ENCODE measurements at places on chromosomes 12 and 14.
A peak's percentile ranks its signal among the peaks of the same experiment; 100 is the strongest.

DNA sequence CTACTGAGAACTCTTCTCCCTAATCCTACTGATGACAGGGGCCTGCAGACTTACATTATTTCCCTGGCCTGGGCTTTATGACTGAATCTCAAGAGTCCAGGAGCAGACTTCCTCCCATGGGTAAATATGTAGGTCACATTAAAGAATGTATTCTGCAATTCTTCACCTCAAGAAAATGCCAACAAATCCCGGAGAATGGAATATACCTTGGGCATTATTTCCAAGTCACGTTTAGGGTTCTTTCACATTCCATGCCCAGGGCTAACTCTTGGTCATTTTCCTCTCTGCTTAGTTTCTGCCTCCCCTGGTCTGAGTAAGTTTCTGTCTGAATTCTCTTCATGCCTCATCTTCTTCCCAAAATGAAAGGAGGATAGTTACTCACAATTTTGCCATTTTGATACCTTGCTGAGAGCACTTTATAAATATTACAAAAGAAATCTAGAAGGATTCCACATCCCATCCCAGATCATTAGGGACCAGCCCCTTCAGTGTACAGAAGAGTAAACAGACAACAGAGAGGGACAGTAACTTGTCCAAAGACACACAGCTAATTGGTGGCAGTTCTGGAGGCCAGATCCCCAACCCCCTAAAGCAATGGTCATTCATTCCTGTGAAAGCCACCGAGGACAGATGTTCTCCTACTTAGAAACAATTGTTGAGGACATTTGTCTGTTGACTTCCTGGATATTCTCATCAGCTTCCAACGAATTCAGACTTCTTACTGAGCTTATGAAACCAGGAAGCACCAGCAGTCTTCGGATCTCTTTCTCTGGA is 605 bp downstream of the PAH start:
- peaks cover 23% of the 10 kb centered on the region for H3K27me3 ChIP-seq
- H3K4me1 ChIP-seq: peaks cover 9% of the 10 kb centered on the region
- DNase-seq: no peak

GRCh38 chr12:20722142-20722541 is 27.0 kb downstream of the SLCO1C1 start:
- H3K4me1 ChIP-seq: no peaks in the 10 kb centered on the region
- no peak overlapping the region for H3K4me3 ChIP-seq

DNA sequence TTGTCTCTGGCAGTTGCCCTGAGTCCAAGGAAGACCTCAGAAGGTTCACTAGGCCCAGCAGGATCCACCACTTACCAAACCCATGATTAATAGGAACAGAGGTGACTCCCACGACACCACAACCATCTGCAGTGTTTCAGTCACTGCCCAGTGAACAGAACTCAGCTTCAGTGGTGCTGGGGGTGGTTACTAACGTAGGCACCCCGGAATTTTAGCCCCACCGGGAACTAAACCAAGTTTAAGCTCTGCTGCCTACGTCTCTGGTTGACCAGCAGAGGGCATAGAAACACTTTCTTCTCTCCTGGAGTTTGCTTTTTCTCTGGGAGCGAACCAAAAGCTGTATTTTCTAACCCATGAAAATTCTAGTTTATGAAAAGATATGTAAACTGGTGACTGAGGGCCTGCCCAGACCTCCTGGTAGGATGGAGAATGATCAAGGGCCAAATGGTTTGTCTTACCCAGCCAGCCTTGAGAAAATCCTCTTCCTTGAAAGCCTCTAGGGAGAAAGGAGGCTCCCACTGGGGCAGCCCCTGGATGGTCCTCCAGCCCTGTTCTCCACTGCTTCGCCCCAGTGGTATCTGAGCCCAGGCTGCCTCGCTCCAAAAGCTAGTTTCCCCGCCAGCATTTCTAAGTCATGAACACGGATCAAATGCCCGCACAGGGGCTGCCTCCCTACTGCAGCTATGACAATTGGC is 379.8 kb downstream of the DPF3 start:
- H3K4me1 ChIP-seq: peaks cover 28% of the 10 kb centered on the region
- H3K4me3 ChIP-seq: no peak overlapping the region
- DNase-seq: no peak
- H3K27ac ChIP-seq: no peak overlapping the region
- no peaks in the 10 kb centered on the region for H3K27me3 ChIP-seq
- no peaks in the 10 kb centered on the region for H3K36me3 ChIP-seq

DNA sequence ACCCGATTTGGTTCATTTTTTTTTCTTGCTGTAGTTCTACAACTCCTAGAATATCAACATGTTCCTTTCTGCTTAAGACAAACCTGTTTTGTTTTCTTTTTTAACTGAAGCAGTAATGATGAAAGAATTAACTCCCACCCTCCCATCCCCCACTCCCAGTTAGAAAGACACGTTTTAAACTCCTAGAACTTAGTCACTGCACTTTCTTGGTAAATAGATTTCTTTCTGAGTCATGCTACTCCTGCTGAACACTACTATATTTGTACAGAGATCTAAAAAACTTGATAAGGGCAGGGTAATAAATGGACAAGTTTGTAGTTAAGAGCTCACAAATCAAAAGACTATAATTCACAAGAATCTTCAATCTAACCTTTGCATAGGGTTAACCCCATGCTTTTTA is 118.9 kb upstream of the PTPRB start:
- DNase-seq: no peak
- H3K4me3 ChIP-seq: no peak overlapping the region
- no peaks in the 10 kb centered on the region for H3K36me3 ChIP-seq
- H3K27me3 ChIP-seq: peaks cover 11% of the 10 kb centered on the region
- H3K4me1 ChIP-seq: no peaks in the 10 kb centered on the region

DNA sequence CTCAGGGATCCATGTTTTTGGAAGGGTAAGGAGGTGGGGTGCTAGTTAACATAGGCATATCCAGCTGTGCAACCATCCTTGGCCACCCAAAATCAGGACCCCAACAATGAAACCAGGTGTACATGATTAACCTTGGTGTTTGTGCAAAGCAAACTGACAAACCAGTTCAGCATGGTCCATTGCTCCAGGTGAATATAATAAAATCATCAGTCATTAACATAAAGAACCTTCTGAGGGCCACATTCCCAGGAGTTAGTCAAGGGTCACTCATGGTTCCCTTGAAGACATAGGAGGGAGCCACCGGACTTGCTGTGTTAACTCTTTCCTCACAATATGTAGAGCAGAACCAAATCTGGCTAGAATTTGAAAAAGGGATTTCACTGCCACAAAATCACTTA is 17.8 kb downstream of the SLC38A2 start:
- H3K27ac ChIP-seq: no peak overlapping the region
- H3K36me3 ChIP-seq: peaks cover 22% of the 10 kb centered on the region
- H3K4me1 ChIP-seq: peaks cover 7% of the 10 kb centered on the region
- no peak overlapping the region for H3K4me3 ChIP-seq

DNA sequence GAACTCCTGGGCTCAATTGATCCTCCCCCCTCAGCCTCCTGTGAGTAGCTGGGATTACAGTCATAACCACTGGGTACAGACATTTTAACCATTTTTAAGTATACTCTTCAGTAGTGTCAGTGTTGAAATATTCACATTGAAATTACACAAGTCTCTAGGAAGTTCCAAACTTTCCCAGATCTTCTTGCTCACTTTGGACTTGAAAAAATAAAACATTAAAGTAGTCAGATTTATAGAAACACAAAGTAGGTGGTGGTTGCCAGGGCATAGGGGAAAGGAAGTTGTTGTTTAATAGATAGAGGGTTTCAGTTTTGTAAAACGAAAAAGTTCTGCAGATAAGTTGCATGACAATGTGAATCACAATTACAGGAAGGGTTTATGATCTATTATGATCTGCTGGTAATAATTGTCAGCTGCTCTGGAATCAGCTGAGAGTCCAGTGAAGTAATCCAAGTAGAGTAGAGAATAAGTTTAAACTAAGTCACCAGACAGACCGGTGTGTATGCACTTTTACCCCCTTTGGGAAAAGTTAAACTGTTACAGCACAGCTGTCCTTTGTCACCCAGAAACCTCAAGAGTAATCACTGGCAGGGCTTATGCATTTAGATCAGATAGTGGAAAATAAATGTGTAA is 27.4 kb downstream of the PCNX1 start:
- peaks cover 48% of the 10 kb centered on the region for H3K4me1 ChIP-seq
- DNase-seq: no peak
- peaks cover 7% of the 10 kb centered on the region for H3K36me3 ChIP-seq

DNA sequence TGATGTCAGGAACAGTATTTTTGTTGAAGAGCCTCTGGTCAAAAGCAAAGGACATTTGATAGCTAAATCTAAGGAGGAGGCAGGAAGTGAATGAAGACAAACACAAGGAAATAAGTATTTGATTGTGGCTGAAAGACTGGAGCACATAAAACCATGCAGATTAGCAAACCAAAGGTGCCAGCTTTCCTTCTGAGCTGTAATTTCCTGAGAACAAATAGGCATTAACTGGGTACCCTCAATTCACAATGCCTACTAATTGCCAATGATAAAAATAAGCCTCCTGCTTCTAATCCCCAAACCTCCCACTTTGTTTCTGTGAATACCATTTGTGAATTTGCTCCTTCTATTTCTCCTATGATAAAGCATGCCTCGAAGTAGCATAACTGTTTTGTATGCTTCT is 1279.6 kb upstream of the USP15 start:
- no peaks in the 10 kb centered on the region for H3K27me3 ChIP-seq
- no peak overlapping the region for H3K27ac ChIP-seq
- H3K4me1 ChIP-seq: no peaks in the 10 kb centered on the region
- no peaks in the 10 kb centered on the region for H3K36me3 ChIP-seq
- no peak for DNase-seq
- H3K4me3 ChIP-seq: no peak overlapping the region

DNA sequence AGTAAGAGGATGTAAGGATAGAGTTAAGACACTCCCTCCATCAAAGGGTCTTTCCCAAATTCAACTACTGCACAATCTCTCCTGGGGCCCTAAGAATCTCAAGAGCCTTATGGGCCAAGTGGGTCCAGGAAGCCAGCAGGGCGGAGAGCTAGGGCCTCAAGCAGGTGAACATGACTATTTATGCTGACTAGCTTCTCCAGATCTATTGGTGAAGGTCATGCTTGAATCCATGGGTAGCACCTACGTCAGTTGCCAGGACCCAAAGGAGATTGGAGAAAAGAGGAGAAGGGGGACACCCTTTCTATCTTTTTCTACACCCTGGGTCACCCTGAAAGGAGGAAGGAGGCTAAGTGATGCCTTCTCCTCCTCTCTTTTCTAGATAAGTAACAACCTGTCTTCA is 534.2 kb upstream of the MIS18BP1 start:
- H3K4me3 ChIP-seq: no peak overlapping the region
- no peaks in the 10 kb centered on the region for H3K36me3 ChIP-seq
- no peak overlapping the region for H3K27ac ChIP-seq
- no peak for DNase-seq
- H3K4me1 ChIP-seq: no peaks in the 10 kb centered on the region
- no peaks in the 10 kb centered on the region for H3K27me3 ChIP-seq

DNA sequence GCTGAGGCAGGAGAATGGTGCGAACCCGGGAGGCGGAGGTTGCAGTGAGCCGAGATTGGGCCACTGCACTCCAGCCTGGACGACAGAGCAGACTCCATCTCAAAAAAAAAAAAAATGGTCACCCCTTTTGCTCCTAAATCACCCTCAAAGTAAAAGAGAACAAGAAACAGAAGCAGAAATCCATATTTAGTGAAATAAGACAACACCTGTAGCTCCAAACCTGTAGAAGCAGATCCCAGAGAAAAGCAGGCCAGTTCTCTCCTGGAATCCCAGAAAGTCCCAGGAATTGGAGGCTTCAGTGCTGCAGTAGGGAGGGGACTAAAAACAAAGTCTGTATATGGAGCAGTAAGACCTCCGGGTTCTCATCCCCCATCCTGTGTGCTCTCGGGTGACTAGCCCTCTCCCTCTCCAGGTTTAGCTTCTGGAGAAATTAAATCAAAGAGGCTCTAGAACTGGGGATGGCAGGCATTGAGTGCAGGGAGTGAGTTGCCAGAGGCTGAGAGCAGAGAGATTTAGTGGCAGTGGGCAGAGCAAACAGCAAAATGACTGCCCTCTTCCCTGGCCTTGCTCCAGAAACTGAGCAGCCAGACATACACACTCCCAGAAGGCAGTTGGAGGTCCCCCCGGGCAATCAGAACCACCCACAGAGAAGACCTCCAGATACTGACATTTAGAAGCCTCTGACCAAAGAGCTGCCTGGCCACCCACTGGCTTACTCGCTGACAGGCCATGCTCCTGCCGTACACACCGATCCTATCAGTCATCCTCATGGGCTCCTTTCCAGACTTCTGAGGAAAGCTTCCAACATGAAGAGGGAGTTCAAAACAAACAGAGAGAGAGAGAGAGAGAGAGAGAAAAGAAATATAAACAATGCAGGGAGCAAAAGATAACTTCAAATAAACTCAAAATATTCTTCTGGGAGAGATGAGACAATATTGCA is 6.3 kb upstream of the MLXIP start:
- H3K27ac ChIP-seq: no peak overlapping the region
- no peak overlapping the region for H3K4me3 ChIP-seq
- peaks cover 37% of the 10 kb centered on the region for H3K4me1 ChIP-seq
- no peaks in the 10 kb centered on the region for H3K36me3 ChIP-seq
- no peak for DNase-seq

DNA sequence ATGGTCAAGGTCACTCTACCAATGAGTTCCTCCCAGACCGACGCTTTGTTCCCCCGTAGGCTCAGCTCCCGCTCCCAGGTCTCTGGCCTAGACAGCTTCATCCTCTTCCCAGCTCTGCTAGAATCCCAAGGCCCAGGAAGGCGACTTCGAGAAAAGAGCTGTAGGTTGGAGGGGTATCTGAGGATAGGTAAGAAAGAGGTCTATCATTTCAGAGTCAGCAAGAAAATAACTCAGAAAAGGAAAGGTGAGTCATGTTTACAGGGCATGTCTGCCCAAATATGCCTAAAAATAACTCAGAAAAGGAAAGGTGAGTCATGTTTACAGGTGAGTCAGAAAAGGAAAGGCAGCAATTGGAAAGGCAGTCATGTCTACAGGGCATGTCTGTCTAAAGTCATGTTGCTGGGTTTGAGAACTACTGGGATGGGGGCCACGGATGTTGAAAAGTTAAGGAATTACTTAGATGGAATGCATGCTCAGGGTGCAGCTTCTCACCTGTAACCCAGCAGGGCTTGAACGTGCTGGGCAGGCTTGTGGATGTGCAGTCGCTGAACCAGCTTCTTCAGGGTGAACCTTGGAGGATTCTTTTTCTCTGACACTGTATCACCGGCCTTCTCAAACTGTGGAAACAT is 12.2 kb downstream of the TEP1 start:
- peak overlapping the region; percentile 21 for H3K27ac ChIP-seq
- H3K4me1 ChIP-seq: peaks cover 15% of the 10 kb centered on the region
- H3K36me3 ChIP-seq: peaks cover 81% of the 10 kb centered on the region
- no peak overlapping the region for H3K4me3 ChIP-seq
- no peaks in the 10 kb centered on the region for H3K27me3 ChIP-seq
- no peak for DNase-seq

DNA sequence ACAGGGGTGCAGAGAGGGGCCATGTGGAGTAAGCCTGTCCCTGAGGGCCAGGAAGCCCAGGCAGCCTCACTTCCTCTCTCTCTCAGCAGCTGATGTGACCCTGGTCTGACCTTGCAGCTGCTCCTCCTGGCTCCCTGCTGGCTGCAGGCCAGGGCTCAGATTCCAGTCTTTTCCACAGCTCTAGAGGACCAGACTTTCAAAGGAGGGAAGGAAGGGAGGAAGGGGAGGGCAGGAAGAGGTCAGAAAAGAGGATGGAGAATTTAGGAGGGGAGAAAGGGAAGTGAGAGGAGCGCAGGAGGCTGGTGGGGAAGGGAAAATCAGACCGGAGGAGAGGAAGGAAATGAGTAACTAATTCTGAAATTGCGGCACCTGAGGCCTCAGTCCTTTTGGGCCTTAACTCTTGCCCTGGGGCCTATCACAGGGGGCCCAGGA is 40.9 kb upstream of the VASH1 start:
- peaks cover 30% of the 10 kb centered on the region for H3K4me1 ChIP-seq
- no peak for DNase-seq
- H3K4me3 ChIP-seq: peak overlapping the region; percentile 17
- peaks cover 5% of the 10 kb centered on the region for H3K27me3 ChIP-seq
- H3K36me3 ChIP-seq: no peaks in the 10 kb centered on the region

Measured in activated B cell treated with CpG ODN at 0.5 μM for 24 hours (primary cell).